Stomach (tissue), 19 donors: ENCODE measurements at places on chromosomes 6 and 20. TPM values are rescaled to one million over a fixed set of nuclear protein-coding genes. Genes with fewer than 3 reads are reported as not detected.

GRCh38 chr20:9072861-9073500 is 4.1 kb downstream of the PLCB4 start:
- DNase-seq: peak; percentile 16

BMP6 gene
- 15.8 TPM for total RNA-seq

GRCh38 chr6:125201961-125202729 is 48.6 kb downstream of the TPD52L1 start:
- peak; percentile 67 for DNase-seq

DNA sequence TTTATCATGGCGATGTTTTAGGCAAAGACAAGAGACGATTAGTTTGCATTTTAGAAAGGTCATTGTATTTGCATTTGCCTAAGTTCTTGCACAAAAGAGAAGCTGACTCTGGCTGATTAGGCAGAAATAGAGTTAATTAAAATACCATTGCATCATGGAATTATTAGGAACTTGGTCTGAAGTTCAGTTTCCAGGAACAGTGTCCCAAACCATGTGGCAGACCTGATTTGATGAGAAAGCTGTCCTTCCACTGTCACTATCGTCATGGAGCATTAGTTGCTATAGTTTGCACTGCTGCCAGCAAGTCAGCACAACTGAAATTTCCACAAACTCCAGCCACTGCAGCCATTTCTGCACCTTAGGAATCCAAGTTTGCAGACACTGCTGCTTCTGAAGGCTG is 24.3 kb upstream of the MCUR1 start:
- no peak for DNase-seq

GRCh38 chr6:72580281-72580940 is 41.5 kb upstream of the KCNQ5 start:
- DNase-seq: no peak

DNA sequence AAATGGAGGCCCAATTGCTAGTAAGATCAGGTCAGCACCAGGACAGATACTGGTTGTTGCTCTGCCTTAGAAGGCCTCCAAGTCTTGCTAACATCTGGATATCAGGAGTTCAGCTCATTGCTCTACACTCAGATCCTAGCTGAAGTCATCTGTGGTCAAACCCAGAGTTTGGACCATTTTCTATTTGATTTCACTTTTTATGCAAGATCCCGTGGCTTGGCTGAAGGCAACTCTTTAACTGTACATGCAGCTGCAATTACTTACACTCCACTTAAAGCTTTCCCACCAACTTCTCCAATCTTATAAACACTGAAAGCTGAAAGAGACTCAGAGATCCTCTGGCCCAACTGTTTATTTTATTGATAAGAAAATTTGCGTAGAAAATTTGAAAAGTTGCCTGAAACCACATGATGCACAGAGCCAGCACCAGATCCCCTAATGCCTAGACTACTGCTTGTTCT is 2.7 kb downstream of the SLC17A2 start:
- DNase-seq: no peak

GRCh38 chr6:32151863-32152768 is at the start of gene PRRT1:
PRRT1 (minus strand) TSS chr6:32151939; CDS start chr6:32151827, 112 bp downstream.
- no peak for DNase-seq

GRCh38 chr6:31851485-31851832 is 11.2 kb downstream of the NEU1 start:
- no peak for DNase-seq

KHDC1L gene
- not detected for total RNA-seq

- DNase-seq: peak; percentile 82
These were observed 33.7 kb upstream of the IYD start for GRCh38 chr6:150334790-150335783.

- no peak for DNase-seq
These were observed 20.8 kb downstream of the GFOD1 start for GRCh38 chr6:13466304-13467215.

TBX18 gene
- total RNA-seq: not detected

- DNase-seq: no peak
These were observed 18.9 kb downstream of the MKKS start for GRCh38 chr20:10415013-10415650.

GJA10 gene
- total RNA-seq: not detected

GRCh38 chr20:43923322-43923721 is 8.7 kb downstream of the TOX2 start:
- no peak for DNase-seq

- DNase-seq: no peak
These were observed 13.1 kb upstream of the ZSCAN9 start for GRCh38 chr6:28211840-28212509.

GRCh38 chr6:108654465-108655106 is 93.9 kb downstream of the FOXO3 start:
- no peak for DNase-seq

- no peak for DNase-seq
These were observed 34.3 kb downstream of the SRC start for GRCh38 chr20:37379967-37380828.

NMBR gene
- not detected for total RNA-seq

- no peak for DNase-seq
These were observed 50.9 kb downstream of the DEK start for GRCh38 chr6:18213439-18213838.

GRCh38 chr20:58660855-58661597 is 9.9 kb downstream of the STX16 start:
- DNase-seq: no peak

ETV7 gene
- total RNA-seq: 4.8 TPM

HMGCLL1 gene
- total RNA-seq: 0.45 TPM

DNA sequence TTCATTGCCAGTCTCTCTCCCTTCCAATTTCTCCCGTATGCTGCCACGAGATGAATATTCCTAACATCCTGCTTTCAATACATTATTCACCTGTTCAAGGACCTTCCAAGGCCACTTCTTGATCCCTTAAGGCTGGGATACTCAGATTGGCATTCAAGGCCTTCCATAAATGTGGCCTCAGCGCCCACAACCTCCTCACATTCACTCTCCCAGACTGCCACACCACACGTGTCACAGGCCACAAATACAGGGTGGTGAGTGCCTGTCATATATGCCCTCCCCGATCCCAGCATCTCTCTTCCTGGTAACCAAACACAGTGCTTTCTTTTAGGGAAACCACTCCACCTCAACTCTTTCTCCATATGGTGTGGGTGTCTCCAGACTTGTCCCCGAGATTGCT is 55.5 kb downstream of the TTI1 start:
- DNase-seq: no peak

DNA sequence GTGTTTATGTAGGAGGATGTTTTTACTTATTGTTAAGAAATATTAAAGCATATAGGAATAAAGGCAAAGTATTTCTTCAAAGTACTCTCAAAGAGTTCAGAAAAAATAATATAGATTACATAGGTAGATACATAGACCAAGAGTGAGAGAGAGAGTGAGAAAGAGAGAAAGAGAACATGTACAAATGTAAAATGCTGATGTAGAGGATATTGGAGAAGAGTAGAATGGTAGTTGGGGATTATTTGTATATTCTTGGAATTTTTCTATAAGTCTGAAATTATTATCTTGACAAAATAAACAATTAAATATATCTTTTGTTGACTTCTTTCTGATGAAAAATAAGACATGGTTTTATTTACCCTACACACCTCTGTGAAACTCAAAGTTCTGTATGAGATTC is 29.2 kb downstream of the C6orf141 start:
- DNase-seq: no peak

DNA sequence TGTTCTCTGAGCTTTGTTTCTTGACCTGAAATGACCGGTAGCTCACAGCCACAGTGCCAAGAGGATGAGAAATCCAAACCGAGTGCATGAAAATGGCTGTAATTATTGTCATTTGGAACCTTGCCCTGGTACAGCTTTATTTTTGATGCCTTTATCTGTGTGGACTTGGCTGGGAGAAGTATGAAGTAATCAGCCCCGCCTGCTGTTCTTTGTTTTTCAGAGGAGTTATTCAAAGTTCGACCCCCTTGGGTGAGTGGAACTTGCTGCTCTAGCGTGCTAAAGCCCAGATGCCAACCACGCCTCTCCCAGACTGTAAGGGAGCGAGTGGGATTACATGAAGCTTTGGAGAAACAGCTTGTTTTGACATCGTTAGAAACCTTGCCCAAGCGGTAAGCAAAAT is 48.3 kb downstream of the ECT2L start:
- DNase-seq: peak; percentile 61

DNA sequence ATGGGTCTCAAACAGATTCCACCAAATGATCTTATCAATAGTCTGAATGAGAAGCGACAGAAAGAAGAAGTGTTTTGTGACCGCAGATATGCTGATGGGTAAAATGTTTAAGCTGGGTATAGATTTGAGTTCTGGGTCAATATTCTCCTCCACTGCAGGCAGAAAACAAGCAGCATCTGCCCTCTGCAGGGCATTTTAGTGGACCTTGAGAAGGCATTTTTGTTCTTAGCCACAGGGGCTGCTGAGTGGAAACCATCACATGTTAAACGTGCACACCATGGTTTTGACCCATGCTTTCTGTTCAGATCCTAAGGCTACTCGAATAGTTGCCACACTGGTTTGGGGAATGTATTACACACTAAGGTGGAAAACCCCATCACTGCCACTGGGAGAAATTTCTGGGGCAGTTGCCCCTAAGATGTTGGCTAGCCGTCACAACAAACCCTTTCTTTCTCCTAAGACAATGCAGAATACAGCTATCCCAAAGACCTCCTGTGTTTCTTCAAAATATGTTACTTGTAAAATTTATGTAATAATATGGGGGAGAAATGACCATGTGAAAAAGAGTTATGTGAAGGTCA is 5.5 kb downstream of the POU3F2 start:
- no peak for DNase-seq

BFSP1 gene
- 1.7 TPM for total RNA-seq

PTK7 gene
- total RNA-seq: 64.9 TPM

DNA sequence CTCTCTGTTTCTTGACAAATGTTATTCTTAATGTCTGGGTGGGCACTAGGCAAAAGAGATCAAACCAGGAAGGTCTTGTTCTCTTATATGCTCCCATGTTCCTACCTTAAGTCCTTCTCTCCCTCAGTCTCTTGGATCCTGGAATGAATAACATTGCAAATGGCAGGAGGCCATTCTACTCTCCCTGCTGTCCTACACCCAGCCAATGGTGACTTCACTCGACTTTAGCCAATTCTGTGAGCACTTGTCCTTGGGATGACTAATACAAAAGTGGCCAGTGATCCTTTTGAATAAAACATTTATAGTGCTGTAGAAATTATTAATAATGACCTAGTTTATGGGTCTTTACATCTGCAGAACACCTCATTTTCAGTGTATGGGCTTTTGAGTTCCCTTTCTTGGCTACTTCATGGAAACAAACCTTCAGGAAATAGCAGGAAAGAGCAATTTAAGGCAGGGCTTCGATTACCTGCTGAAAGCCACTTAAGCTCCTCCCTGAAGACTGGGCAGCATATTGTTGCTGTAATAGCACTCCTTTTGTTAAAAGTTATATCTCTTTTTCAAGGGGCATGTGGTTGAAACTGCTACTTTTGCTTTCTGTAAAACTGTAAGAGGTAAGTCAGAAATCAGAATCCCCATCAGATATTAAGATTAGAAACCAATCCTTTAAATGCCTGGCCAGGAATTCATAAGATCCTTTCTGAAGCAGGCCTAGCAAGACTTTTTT is 10.5 kb downstream of the OTOR start:
- DNase-seq: no peak

GRCh38 chr20:9515214-9515585 is 810 bp downstream of the LAMP5 start:
- peak; percentile 21 for DNase-seq

GRCh38 chr20:8661229-8661952 is 407.5 kb upstream of the PLCB4 start:
- no peak for DNase-seq

DNA sequence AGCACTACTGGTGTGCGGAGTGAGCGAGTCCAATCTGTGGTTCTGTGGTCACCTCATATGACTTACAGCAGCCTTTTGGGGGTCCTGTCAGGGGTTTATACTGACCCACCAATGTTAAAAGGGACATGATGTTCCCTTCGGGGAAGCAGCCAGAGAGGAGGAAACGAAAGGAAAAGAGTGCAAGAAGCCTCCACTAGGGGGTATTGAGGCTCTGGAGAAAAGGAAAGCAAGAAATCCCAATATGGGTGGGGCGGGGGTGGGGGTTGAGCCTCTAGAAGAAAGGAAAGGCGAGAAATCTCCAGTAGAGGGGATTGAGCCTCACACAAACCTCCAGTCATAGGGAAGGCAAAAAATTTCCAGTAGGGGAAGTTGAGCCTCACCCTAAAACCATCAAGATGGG is 249.3 kb upstream of the ECI2 start:
- DNase-seq: no peak

GRCh38 chr20:25273541-25274358 is 25.9 kb downstream of the PYGB start:
- no peak for DNase-seq

LSM2 gene
- 11.0 TPM for total RNA-seq

BANF2 gene
- not detected for total RNA-seq

DNA sequence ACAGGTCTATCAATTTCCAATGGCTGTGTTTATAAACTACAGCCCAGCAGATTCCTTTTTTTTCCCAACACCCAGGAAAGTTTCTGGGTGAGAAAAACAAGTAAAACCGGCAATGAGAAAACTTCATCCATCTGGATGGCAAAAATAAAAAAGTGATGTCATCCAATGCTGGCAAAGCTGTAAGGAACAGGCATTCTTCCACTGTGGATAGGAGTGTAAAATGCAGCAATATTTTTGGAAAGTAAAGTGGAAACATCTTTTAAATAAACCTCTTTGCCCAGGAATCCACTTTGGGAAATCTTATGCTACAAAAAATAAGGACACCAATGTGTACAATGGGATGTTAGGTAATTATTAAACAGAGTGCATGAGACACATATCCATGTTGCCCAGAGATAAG is 102.1 kb upstream of the NT5E start:
- DNase-seq: no peak

DNA sequence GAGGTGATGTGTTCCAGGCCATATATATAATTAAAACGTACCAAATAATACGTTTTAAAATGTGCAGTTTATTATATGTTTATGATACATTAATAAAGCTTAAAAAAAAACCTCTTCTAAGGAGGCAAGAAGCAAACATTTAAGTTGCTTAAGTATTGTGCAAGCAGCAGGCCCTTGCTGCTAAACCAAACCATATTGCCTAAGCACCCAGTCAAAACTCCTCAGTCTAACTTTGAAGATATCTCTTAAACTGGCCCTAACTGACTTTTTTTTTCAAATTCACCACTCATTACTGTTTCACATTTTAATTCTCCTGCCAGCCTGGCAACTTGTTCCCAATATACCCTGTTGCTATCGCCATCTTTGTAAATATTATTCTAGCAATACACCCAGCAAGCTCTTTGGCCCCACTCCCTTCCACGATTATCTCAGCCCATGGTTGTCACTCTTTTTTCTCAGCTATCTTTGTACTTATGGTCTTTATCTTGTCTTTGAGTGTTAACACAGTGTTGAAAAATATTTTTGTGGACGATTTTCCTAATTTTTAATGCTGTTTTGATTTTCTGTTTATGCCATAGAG is 60.9 kb downstream of the C6orf58 start:
- DNase-seq: no peak

OR2H1 gene
- not detected for total RNA-seq

EPHA7 gene
- 14.1 TPM for total RNA-seq

RAB23 gene
- 46.8 TPM for total RNA-seq

DNA sequence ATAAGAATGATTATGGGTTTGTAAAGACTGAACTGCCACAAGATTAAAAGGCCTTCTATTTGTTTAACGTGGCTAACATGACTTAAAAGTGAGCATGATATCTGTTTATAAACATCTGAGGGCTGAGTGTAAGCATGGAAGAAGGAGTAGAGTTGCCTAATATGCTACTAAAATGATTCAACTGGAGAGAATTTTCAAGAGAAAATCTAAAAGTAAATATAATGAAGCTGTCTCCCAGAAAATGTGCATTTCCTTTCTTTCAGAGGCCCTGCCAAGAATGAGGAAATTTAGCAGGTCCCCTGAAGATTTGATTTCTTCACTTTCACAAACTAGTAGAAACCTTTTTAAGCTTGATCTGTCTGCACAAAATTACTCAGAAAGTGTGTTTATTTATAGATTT is 4.2 kb upstream of the EYA4 start:
- DNase-seq: no peak
